Naive B cell (primary cell): ENCODE measurements at places on chromosomes 5 and 9.

DNA sequence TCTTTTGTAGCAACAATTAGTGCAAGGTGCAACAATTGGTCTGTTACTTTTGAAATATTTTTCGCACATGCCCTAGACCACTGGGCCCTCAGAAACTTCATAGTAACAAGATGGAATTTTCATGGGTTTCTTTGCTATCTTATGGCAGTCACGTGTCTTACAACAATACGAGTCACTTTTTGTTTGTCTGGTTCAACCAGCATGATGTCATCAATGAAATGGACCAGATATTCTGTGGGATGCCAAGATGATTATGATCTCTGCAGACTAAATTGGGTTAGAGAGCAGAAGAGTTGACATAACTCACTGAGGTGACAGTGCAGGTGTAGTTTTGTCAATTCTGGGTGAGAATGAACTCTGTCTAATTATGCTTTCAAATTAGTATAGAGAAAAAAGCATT is 239.6 kb upstream of the RIOK2 start:
- DNase-seq, result no peak

DNA sequence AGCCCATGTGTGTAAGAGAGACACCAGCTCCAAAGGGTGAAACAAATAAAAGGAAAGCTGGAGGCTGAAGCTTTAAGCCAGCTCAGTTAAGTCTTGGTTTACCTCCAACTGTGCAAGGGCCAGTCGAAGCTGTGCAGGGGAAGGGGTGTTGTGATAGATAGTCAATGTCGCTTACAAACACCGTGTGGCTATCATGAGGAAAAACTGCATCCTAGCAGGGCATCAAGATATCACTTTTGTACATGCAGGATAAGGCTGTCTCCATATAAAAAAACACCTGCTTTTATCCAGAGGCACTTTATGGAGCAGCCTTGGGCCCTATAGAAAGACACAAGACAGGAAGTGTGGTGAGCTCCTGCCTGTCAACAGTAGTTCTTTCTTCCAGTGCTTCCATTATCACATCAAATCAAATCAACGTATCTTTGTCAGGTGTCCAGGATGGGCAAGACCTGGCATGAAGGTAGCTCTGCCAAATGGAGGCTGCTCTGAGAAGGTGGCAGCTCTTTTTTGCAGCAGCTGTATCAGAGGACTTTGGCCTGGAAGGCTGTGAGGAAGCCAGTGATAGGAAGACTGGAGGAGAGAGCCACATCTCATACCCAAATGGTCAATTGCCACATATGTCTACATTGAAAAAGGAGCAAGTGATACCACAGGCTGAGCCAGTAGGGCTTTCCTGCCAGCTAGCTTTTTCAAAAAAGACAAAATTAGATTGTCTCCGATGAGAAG is 29.3 kb upstream of the SELENOP start:
- no peak for DNase-seq

GRCh38 chr9:95447660-95448420 is 68.9 kb downstream of the PTCH1 start:
- DNase-seq, result no peak

GRCh38 chr5:78506261-78507024 is 142.1 kb downstream of the LHFPL2 start:
- no peak for DNase-seq

DNA sequence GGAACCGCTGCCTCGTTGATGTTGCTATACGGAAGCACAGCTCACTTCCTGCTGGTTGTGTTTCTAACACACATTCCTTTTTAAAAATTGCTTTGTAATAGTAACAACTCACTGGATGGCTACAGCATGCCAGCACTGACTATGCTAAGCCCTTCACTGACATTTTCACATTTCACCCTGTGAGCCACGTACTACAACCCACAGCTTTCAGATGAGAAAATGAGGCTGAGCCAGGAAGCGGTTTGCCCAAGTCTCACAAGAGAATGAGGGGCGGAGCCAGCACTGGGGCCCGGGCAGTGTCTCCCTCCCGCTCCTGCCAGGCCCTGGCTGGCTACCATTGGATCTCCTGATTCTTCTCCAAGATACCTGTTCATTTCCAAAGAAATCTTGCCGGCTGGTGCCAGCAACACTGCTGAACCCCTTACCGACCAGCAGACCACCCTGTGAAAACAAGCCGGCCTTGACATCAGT is 38.3 kb downstream of the FAM78A start:
- peak; percentile 66 for DNase-seq

- no peak for DNase-seq
These were observed 39.2 kb downstream of the DCAF10 start for GRCh38 chr9:37839496-37840461.

DNA sequence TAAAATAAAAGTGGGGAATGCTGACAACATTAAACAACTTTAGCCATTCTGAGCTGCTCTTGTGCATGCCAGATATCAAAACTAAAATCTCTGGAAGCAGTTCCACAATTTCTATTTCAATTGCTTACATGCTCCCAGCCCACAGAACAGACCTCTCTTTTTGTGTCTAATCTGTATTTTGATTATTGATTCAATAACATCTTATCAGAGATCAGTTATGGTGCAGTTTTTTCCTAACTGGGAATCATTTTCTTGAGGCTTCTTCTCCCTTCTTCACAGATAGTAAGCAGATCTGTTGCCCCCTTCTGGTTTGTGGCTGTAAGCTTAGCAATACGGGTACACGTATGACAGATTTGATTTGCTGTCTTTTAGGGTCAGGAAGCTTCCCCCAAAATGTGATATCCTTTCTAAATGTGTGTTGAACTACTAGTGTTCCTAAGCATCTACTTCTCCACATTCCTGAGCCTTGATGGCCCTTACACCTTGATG is 39.4 kb downstream of the MRPS27 start:
- no peak for DNase-seq

DNA sequence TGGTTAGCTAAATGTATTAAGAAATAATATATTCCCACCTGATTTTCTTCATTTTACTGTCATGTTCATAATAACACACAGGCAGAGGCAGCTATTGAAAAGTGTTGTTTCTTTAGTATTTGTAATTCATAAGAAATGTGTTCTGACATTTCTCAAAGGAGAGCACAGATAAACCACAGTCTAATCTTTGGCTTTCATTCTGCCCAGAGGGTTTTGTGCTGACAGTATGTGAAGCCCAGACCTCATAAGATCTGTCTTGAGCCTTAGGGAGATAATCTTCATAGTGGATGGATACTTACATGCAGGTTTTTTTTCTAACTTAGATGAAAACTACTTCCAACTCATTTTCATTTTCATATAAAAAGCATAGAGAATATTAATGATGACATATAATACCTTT is 206.1 kb downstream of the CHSY3 start:
- DNase-seq, result no peak

GRCh38 chr5:90379652-90380051 is 29.9 kb downstream of the CETN3 start:
- DNase-seq, result no peak

- no peak for DNase-seq
These were observed 731.1 kb downstream of the PTPRD start for GRCh38 chr9:9881692-9882091.

GRCh38 chr9:8715788-8716187 is 916.2 kb upstream of the DMAC1 start:
- DNase-seq, result no peak

GRCh38 chr9:32587901-32588300 is 14.9 kb upstream of the NDUFB6 start:
- DNase-seq, result no peak

DNA sequence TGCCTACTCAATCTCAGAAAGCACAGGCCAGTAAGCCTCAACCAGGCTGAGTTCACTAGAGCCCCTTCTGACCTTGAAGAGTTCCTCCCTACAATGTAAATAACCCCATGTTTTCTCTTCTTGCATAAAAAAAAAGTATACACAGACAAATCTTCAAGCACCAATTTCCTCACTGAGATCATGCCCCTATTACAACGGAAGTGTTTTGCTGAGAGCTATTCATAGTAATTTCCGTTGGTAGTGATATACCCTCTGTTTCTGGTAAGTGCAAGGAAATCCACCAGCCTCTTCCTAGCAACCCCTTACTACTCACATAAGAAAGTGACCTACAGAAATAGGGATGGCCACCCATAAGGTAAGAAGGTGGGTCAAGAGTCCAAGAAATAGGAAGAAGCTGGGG is 76.4 kb upstream of the TARS1 start:
- peak; percentile 8 for DNase-seq

DNA sequence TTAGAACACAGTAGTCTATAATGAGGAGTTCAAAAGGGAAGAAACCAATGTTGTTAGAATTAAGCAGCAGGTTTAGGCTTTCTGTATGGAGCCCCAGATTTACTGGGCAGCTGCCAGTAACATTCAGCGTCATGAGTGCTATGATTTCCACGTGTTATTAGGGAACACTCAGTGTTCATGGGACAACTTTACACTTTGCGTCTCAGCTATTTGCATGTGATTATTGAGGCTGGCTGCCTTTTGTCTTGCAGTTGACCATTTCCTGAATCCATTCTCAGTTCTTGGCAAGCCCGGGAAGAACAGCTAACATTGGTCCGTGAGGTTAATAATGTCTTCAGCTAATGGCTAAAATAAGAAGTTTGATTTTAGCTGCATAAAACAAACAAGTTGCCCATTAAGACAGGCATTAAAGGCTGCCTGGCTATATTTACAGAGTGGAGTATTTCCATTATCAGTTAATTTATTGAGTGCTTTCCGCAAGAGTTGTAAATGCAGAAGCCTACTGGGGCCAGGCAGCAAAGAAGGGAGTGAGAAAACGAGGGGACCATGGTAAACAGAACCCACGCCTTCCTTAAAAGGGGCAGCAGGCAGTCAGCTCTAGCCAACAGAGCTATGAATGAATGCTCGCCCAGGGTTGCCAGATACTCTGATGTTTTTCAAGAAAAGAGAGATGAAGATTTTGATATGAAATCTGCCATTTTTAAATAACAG is 120.9 kb downstream of the PIP5K1B start:
- no peak for DNase-seq

DNA sequence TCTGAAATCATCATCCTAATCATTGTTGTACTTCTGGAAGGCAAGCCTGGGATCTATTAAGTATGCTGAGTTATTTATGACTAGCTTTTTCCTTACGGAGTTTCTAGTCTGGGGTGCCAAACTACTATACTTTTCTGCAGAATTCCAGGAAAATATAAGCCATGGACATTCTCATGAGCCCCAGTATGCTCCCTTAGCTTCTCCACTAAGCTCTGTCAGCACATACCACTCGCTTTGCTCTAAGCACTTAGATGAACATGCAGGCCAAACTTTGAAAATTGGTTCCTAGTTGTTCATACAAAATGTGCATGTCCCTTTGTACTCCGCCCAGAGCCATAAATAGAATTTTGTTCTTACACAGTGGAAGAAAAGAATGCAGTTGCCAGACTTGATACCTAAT is 284.6 kb downstream of the ARRDC3 start:
- no peak for DNase-seq

- no peak for DNase-seq
These were observed 177.4 kb downstream of the SLC28A3 start for GRCh38 chr9:84163052-84163650.

GRCh38 chr5:37776826-37777225 is 63.0 kb downstream of the GDNF start:
- DNase-seq, result no peak

DNA sequence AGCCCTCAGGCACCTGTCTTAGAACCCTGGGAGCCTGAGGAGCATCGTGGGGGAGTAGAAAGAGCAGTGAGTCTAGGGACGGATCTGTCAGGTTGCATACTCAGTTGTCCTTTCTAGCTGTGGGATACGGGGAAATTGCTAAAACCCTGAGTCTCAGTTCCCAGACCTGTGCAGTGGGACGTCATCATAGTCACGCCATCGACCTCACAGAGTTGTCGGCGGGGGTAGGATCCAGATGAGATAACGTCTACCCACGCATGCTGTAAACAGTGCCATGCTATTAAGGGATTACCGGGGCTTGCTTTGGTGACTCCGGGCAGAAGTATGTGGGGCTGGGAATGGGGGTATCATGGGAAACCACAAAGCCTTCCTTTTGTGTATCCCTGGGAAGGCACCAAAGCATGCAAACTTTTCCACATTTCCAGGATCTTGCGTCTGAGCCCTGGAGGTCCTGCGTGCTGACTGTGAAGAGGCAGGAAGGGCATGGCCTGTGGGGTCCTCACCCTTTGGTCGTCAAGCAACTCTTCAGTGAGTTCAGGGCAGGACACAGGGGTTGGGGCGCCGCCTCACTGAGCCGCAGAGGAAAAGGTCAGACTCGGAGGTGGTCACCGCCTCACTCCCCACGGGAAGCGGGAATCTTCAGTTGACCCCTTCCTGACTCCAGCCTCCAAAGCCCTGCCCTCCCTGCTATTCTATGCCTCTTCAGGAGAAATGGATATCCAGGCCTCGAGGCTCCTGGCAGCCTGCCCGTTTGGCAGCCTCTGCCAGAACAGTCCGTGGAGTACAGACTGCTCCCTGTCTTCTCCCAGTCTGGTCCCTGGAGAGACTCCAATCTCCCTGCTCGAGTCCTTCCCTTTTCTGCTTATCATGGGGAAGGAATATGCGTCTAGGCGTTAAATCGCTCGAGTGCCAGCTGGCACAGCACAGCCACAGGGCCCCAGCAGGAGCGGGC is 186.8 kb upstream of the KLF9 start:
- DNase-seq, result no peak

- no peak for DNase-seq
These were observed 518.5 kb downstream of the NR2F1-AS1 start for GRCh38 chr5:93062548-93062947.

DNA sequence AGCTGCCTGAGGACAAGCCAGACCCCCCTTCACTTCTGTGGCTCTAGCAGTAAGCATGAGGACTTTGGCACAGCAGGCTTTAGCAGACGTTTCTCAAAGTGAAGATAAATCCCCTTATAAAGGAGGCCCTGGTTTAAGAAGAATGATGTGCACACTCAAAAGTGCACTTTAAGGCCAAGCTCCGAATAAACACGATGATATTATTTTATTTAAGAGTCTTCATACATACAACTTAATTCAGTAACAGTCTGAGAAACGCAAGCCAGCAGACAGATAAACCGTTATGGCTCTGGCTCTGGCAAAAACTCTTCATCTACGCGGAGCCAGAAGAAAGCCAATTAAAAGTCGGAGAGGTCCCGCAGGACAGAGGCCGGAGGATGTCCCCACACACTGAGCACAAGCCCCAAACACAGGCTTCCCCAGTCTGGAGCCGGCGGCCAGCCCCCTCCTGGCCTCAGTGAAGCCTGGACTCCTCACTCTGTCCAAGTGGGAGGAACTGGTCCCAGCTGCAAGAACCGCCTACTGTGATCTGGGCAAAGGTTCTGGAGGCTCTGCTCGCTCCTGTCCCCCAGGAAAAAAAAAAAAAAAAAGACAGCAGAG is 44.6 kb downstream of the ADAMTS2 start:
- no peak for DNase-seq

DNA sequence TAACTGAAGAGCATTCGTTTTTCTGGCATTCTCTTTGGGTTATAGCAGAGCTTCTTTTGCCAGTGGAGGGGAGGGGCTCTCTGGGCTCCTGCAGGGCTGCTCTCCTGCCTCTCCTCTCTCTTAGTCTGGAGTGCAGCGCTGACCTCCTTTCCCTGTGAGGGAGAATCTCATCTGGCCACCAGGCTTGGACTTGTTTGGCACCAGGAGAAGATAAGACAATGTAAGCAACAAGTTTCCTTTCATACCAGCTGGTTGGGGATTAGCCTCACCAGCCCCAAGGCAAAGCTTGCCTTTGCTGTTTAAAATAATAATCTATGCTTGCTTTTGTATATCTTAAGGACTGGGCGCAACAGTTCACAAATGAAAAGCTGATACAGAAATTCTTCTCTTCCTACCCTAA is 196.4 kb downstream of the TLE4 start:
- no peak for DNase-seq

GRCh38 chr9:93253633-93254032 is 69.7 kb downstream of the WNK2 start:
- no peak for DNase-seq
